Stimulated activated CD8-positive, alpha-beta memory T cell treated with anti-CD3 and anti-CD28 coated beads, Interleukin-2, amount 100 ng/mL, for 48 hours (primary cell): ENCODE measurements at places on chromosomes 1 and 21.
A peak's percentile ranks its signal among the peaks of the same experiment; 100 is the strongest.

DNA sequence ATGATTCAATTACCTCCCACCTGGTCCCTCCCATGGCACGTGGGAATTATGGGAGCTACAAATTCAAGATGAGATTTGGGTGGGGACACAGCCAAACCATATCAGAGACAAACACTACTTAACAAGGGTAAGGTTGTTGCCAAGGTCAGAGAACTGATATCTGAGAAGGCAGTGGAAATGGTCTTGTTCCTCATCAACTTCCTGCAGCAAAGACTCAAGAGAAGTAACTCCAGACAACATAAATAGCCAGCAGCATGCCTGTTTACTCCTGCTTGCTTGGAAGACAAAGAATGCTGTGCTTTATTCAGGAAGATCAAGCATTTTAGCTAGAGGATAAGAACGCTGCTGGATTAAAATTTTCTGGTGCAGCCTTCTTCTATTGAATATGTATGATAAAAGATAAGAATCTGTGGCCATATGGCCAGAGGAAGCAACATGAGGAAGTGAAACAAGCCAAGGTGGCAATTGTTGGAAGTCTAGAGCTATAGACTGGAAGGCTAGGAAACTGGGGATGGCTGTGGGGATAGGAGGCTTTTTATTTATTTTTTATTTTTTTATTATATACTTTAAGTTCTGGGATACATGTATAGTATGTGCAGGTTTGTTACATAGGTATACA lies 36.4 kb downstream of the DDAH1 start:
- no peak for DNase-seq

- DNase-seq: no peak
Measured at GRCh38 chr1:89780721-89781120, 40.1 kb upstream of the LRRC8D start.

DNA sequence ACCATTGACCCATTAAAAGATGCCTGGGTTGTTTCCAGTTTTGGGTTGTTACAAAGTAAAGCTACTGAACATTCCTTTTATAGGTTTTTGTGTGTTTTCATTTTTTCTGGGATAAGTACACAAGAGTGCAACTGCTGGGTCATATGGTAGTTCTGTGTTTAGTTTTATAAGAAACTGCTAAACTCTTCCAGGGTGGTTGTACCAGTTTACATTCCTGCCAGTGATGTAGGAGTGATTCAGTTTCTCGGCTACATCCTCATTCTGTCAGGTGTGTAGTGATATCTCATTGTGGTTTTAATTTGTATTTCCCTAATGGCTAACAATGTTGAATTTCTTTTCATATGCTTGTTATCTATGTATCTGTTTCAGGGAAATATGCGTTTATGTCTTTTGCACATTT lies 58.5 kb upstream of the DNAJC6 start:
- DNase-seq: no peak

- DNase-seq: no peak
Measured at GRCh38 chr1:3240524-3241235, 171.7 kb downstream of the PRDM16 start.

DNA sequence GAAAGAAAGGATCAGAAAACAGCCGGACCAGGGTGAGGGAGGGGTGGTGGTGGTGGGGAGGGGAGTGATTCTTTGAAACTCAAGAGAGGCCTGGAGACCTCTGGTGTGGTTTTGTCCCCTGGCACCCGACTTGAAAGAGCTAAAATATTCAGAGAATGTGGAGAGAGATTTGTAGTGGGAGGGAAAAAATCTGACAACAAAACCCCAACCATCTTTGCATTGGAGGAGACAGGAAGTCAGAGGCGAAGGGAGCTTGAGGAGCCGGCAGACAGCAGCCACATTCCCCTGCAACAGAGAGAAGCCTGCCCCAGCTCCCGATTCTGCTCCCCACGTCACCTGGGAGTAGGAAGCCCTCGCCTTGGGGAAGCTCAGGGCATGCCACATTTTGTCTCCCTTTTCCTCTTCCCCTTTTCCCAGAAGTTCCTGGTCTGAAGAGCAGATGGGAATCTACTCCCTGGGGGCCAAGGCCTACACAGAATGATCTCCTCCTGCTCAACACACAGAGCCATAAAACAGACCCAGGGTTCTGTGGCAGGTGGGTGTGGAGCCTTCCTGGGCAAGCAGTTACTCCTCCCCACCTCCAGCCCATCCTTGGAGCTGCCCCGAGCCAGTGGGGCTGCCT lies 84.9 kb downstream of the ITPKB start:
- no peak for DNase-seq

GRCh38 chr1:31669433-31669785 lies 24.7 kb upstream of the PEF1 start:
- DNase-seq: no peak

DNA sequence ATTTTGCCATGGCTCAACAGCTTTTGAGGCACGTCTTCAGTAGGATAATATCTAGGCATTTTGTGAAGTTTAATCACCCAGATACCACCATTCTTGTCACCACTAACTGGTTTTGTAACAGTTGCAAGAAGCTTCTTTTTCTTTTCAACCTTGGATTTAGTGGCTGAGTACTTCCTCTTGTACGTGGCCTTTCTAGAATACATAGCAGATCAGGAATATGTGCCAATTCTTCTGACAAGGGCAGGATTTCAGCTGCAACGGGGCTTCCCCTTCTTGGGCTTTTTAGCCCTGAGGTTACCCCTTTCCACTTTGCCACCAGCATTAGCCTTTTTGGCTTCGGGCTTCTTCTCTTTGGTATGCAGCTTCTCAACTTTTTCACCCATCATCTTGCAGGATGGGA lies 79.3 kb upstream of the WARS2 start:
- no peak for DNase-seq

- DNase-seq: no peak
Measured at GRCh38 chr1:6294080-6294889, 33.4 kb upstream of the GPR153 start.

DNA sequence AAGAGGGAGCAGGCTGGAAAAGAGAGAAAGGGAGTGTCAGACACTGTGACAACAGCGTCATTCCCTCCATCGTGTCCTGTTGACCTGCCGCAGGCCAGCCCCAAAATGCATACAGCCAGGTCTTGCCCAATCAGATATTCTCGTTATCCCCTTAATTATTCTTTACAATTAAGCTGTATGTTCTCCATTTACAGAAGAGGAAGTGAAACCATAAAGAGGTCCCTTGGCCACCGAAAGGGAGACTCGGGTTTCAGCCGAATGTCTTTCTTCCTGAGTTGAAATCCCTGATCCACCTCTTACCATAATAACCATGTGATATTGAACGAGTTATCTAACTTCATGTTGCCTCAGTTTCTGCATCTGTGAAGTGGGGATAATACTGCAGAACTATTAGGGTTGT lies 70.5 kb downstream of the IGSF21 start:
- no peak for DNase-seq

- no peak for DNase-seq
Measured at GRCh38 chr1:228319352-228320088, 87.1 kb downstream of the TRIM11 start.

GRCh38 chr1:173474097-173474779 lies 2.9 kb upstream of the PRDX6 start:
- no peak for DNase-seq

DNA sequence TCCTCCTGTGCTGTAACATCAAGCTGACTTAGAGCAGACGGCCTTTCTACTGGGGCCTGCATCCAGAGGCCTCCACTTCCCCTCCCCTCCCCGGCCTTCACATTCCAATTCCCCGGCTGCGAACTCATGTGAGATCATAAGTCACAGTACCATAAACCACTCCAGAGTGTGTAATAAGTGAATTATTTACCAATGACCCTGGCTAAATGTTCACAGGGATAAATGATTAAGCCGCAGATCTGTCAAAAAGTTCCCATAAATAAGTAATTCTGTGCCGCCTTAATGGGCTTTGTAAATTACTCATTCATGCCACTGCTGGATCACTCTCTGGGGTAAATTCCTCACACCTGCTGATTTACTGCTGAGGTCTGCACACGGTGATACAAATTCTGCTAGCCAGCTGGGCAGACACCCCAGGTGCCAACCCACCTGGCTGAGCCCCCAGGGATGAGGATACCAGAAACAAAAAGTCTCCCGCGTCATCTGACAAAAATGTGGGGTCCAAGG lies 27.4 kb upstream of the KIRREL1 start:
- DNase-seq: no peak

GRCh38 chr1:212743901-212744475 lies 44.3 kb upstream of the BATF3 start:
- no peak for DNase-seq

DNA sequence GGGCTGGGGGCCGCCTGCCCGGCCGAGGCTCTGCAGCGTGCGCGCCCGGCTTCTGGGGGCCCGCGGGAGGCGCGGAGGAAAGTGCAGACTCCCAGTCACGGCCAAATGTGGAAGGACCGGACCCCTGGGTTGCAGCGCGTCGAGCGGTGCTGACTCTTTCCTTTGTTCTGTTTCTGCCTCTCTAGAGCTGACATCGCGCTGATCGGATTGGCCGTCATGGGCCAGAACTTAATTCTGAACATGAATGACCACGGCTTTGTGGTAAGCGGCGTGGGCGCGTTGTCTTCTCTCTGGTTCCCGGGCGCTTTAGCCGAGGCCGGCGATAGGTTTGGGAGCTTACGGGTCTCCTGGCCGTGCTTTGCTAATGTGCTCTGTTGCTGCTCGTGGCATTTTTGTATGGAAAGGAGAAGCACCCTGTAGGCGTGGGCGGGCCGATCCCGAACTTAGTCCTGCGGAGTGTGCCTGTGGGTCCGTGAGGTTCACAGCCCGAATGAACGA lies 629 bp downstream of the PGD start:
- DNase-seq: peak; percentile 2

- peak; percentile 61 for DNase-seq
Measured at GRCh38 chr1:212760126-212760823, 31.3 kb downstream of the NSL1 start.

DNA sequence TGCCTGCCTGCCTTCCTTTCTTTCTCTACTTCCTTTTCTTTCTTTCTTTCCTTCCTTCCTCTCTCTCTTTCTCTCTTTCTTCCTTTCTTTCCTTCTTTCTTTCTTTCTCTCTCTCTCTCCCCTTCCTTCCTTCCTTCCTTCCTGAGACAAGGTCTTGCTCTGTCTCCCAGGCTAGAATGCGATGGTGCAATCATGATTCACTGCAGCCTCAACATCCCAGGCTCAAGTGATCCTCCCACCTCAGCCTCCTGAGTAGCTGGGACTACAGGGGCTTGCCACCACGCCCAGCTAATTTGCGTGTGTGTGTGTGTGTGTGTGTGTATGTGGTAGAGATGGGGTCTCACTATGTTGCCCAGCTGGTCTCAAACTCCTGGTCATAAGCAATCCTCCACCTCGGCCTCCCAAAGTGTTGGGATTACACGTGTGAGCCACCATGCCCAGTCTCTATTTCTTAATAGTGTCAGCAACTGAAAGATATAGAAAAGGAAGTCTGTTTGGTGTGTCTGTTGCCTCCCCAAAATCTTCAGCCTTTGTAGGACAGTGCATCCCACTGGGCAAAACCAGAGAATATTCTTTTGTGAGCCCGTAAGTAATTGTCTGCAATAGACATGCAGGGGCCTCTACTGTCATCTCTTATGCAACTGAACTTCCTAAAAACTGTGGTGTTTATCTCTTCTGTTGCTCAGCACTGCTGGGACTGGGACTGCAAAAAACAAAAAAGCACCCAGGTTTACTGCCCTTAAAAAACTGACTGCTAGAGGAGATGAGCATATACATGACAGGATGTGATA lies 20.9 kb upstream of the RAB4A start:
- DNase-seq: no peak

DNA sequence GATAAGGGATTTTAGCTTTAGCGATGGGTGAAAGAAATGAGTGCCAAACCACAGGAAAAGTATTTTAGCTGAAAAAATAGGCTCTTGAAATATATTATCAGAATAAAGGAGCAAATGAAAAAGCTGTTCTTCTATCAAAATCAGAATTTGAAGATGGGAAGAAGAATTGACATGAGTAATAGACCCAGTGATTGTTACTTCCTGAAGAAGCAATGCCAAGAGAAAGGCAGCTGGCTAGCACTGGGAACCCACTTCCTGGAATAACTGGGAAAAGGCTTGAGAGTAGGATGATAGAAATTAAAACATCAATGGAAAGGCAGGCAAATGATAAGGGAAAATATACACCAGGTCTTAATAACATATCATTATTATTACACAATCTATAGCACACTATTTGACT lies 29.9 kb upstream of the LYPLAL1 start:
- DNase-seq: no peak

DNA sequence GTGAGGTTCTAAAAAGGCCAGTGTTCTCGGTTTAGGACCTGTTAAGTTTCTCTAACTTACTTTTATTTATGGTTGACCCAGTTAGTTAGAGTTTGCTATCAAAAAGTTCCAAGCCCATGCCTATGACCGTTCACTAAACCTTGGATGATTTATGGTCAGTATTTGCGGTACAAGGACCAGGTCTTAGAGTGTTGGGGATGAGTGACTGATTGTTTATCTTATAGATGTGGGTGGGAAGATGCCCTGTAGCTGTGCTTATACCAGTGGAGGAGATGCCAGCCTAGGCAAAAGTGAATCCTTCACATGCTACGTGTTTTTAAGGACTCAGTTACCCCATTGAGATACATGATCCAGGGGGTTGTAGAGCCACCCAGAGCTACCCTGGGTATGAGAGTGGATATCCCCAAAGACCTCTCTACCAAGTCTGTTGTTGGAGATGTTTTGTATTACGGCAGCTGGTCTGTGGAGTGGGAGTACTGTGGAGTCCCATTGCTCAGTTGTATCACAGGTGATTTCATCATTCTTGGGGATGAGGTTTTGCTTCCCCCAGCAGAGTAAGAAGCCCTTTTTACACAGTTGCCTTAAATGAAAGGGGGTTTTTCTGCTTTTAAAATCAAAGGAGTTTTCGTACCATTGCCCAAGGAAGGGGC lies 2.1 kb downstream of the SLC22A15 start:
- DNase-seq: no peak

GRCh38 chr1:17197696-17198095 lies 7.2 kb upstream of the PADI1 start:
- DNase-seq: no peak

- no peak for DNase-seq
Measured at GRCh38 chr1:86110451-86111129, 46.0 kb downstream of the COL24A1 start.

- no peak for DNase-seq
Measured at GRCh38 chr1:207565546-207566468, 69.8 kb downstream of the CR1 start.

DNA sequence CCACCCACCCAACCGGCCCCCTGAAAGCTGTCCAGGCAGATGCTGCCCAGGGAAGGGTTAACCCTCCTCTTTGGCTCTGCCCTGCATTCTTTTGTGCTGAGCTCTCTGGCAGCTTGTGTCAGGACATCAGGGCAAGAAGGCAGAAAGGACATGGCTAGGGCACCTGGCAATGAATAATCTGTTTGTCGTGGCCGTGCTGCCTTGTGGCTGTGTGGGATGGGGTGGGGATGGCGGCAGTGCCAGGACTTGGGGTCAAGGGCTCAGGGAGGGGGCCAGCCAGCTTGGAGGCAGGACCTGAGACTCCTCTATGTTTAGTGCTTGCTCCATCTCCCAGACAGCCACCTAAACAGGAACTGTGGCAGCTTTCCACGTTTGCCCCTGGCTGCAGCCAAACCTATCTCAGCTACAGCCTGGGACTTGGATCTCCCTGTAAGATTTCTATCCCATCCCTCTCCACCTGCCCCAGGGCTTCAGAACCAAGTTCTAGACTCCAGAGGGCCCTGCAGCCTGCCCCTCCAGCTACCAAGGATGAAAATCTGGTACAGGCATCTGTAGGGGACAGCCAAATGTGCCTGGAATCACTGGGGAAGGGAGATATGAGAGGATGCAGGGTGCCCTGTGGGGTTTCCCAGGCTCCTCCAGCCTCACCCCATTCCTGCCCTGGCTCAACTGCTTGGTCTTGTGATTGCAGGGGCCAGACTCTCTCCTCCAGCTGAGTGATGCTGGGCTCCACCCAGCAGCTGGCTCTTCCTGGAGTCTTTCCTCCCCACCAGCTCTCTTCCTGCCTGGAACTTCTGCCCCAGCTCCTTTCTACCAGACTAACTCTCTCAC lies 9.6 kb upstream of the GPR37L1 start:
- no peak for DNase-seq
